ENCODE measurements at places on chromosomes 7 and 10.

DNA sequence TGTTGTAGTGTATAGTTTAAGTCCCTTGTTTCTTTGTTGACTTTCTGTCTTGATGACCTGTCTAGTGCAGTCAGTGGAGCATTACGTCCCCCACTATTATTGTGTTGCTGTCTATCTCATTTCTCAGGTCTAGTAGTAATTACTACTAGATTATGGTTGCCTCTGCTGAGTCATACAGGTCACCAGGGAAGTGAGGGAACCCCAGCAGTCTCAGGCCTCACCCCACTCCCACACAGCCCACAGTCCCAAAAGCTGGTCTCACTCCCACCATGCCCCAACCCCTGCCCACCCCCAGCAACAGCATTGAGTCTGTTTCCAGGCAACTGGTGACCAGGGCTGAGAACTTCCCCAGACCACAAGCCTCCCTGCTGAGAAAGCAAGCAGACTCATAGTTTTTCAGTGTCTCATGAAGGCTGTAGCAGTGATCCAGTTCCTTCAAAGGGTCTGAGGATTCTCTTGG, 88.0 kb downstream of the PLXDC2 start:
- no peak for DNase-seq

DNA sequence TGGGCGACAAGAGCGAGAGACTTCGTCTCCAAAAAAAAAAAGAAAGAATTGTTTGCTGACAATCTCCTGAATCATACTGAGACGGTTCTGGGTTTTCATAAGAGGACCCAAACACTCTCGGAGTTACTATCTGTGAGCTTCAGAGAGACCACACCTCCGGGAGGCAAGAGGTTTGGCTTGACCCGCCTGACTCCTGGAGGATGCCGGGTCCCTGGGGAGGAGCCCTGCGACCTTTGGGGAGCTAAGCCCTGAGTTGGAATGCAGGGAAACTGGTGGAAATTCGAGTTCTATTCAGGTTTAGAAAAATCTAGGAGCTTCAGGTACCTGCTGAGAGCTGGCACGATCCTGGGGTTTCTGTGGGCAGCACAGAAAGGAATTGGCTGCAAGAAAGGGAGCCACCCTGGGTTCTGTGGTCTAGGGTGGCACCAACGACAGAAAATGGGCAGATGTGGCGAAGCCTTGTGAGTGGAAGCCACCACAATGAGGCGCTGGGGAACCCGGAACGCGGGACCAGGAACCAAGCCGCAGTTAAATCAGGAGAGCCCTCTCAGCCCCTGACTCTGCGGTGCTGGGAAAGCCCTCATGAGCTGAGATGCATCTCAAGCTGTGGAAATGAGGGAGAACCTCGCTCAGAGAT, 21.9 kb upstream of the GATAD1 start:
- peak; percentile 15 for DNase-seq

DNA sequence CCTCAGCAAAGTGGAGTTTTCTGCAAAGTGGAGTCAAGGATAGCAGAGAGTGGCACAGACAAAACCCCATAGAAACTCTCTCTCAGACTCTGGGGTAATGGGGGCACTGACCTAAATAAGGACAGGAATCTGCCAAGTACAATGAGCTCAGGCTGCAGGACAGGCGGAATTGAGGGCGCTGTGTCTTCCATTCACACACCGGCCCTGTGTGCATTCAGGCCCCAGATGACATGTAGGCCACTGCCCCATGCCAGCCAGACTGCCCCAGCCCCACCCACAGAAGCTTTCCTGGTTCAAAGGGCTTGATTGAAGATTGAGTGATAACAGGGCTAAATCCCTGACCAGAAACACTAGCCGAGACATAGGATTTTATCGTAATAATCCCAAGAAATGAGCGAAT, 52.7 kb downstream of the EEPD1 start:
- DNase-seq: no peak

DNA sequence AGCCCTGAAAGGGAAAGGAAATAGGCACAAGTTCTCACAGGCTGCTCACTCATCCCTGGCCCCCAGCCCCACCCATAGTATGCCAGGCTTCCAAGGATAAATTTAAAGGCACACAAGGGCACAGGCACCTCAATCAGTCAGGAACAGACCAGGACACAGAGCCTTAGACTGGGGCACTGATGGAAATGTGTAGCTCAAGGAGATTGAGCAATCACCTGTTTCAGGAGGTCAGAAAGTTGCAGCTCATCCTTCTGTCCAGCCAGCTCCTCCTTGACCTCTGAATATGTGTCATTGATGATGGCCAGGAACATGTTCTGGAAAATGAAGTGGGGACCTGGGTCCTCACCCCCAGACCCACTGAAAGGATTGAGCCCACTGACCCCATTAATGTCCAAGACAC, 6.6 kb upstream of the BLOC1S2 start:
- DNase-seq: no peak

DNA sequence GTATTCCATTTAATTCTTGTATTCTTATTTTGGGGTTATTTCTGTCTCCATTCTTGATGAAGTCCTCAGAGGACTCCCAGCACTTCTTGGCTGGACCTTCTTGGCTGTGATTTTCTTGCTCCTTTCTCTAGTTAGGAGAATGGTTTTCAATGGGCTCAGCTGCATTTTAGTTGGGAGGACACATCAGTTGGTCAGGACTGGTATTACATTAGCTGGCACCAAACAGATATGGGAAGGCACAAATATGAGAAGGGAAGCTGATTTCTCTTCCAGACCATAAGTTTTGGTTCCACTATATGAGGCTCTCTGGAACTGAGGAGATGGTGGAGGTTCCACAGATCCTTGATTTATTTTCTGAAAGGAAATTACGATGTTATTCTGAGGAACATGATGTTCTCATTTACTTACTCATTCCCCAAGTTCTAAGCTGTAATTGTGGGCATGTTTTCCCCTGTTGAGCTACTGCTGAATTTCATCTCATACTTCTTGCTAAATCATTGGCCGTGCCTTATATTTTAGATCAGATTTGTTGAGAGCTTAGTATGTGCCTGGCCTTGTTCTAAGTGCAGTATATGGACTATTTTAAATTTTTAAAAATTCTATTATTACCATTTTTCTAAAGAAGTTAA, 261.0 kb downstream of the THSD7A start:
- DNase-seq: no peak

GRCh38 chr10:125147971-125148439, 12.4 kb downstream of the CTBP2 start:
- DNase-seq: no peak

DNA sequence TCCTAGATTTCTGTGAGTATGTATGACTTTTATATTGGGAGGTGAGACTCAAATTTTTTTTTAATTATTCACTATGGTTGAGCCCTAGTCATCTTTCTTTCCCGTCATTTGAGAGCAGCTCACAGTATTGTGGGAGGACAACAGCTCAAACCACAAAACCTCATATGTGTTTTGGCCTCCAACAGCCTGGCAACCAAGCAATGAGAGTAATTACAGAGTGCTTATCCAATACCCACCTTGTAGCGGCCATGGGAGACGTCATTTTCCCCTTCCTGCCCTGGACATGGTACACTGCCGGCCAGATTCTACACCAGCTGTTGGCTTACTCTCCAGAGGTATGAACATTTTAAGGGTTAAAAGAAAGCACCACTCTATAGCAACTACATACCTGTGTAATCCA, 49.1 kb downstream of the DOCK4 start:
- DNase-seq: no peak

Data from activated CD4-positive, alpha-beta T cell treated with anti-CD3 and anti-CD28 coated beads, Interleukin-2, amount 50 U/mL, for 1 hour (primary cell).